ENCODE measurements at places on chromosomes 7 and 10.

GRCh38 chr10:71735709-71736569 lies 16.4 kb upstream of the C10orf105 start:
- no peak for DNase-seq

GRCh38 chr7:43721193-43721806 lies 8.0 kb downstream of the COA1 start:
- no peak for DNase-seq

- no peak for DNase-seq
Observed at GRCh38 chr7:100699018-100699417, 5.0 kb upstream of the GIGYF1 start.

- no peak for DNase-seq
Observed at GRCh38 chr7:1054861-1055450, 10.6 kb downstream of the GPR146 start.

GRCh38 chr7:43362652-43363034 lies 220.3 kb upstream of the STK17A start:
- no peak for DNase-seq

DNA sequence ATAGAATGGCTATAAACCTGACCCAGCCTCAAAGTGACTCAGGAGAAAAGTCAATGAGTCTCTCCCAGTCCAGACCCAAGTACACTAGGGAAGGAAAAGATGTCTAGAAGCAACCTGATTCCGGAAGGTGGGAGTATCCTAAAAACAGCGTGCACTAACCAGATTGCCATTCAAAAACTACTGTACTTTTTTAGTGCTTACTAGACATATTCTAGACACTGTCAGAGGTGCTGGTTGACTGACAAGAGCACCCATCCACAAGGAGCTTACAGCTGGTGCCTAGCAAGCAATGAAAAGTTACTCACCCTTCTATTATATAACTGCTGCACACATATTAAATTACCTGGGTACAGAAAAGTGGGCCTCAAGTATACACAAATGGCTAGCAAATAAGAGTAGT lies 81.0 kb downstream of the SIRT1 start:
- no peak for DNase-seq

- DNase-seq = no peak
Observed at GRCh38 chr10:111953949-111954348, 229.6 kb downstream of the GPAM start.

- no peak for DNase-seq
Observed at GRCh38 chr10:131998050-131998844, 16.5 kb upstream of the BNIP3 start.

DNA sequence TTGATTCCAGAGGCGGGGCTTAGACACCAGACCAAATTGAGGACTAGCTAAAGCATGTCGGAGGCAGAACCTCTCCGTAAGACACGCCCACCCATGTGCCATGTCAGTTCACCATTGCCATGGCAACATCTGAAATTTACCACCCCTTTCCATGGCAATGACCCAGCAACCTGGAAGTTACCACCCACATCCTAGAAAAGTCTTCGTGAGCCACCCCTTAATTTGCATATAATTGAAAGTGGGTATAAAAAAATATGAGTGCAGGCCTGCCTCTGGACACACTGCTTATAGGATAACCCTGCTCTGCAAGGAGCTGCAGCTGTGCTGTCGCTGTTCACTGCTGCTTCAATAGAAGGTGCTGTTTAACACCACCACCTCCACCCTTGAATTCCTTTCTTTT lies 28.0 kb downstream of the TMEM270 start:
- no peak for DNase-seq

GRCh38 chr7:46320956-46321355 lies 399.9 kb upstream of the IGFBP3 start:
- no peak for DNase-seq

DNA sequence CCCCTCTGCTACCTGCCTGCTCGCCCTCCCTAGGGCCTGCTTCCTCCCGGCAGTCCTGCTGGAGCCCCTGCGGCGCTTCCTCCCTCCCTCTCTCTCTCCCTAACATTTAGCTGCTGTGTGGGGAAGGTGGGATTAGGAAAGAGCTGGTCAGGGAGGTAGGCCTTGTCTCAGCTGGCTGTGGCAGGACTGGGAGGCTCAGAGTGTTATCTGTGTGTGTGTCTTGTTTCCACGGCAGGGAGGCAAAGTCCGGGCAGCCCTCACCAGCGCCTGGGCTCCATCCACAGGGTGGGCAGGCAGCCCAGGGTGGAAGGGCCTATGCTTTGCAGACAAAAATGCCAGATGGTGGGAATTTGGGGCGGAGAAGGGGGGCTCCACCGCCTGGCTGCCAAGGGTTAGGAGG lies 105.7 kb downstream of the RPS24 start:
- no peak for DNase-seq

GRCh38 chr10:104485632-104486031 lies 132.0 kb downstream of the CFAP58 start:
- DNase-seq = no peak

DNA sequence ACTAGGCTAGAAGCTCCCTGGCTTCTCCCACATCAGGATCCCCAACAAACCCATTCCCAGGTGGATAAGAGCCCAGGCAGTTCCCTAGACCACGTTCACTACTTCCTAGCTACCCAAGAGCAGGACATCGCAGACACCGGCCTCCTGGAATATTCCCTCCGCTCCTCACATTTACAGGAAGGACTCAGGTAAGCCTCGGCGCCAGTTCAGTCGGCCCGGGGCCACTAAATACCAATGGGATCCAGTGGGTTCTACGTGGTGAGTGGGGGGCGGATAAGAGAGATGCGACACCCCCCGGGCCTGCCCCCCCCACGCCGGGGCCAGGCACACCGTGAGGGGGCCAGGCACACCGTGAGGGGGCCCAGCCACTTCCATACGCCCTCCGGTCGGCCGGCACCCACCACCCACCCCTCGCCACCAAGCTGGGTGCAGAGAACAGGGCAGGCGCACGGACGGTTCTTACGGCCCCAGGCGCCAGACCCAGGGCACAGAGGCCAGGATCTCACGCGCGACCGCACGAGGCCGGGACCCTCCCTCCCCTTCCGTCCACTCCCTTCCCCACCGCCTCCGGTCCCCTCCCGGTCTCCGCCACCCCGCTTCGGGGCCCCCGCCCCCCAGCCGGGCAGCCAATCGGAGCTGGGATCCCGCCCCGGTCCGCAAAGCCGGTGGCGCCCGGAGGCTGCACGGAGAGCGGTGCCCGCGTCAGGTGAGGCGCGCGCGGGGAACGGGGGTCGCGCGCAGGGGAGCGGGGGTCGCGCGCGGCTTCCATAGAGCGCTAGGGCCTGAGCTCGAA lies at the start of gene BLVRA:
TSS of gene BLVRA (plus strand) at position 652 of the 793 bp plus-strand sequence. CDS start 12,479 bp downstream, outside the sequence.
- no peak for DNase-seq

- DNase-seq = no peak
Observed at GRCh38 chr10:9596368-9596920, 1421.2 kb upstream of the CELF2 start.

- no peak for DNase-seq
Observed at GRCh38 chr7:27071622-27072390, 24.0 kb downstream of the HOXA1 start.

GRCh38 chr7:1939434-1940401 lies 269.6 kb downstream of the ELFN1 start:
- DNase-seq = no peak
